ENCODE measurements at places on chromosomes 7 and 10. TPM values are rescaled to one million over a fixed set of nuclear protein-coding genes. Genes with fewer than 3 reads are reported as not detected.

Gene ACSM6
- not detected for total RNA-seq

Gene C10orf90
- total RNA-seq = not detected

Gene TMEM236
- total RNA-seq = under 0.01 TPM

Gene SAMD9L
- 21.0 TPM for total RNA-seq

Gene RBP3
- total RNA-seq = not detected

Gene AKR1C8
- not detected for total RNA-seq

Gene RPEL1
- under 0.01 TPM for total RNA-seq

Gene FZD8
- 3.5 TPM for total RNA-seq

Gene CNTNAP2
- 0.15 TPM for total RNA-seq

Gene ZNF655
- 79.3 TPM for total RNA-seq

Gene ASIC3
- total RNA-seq = 0.17 TPM

Gene IDI2
- total RNA-seq = not detected

Gene PNLIPRP1
- not detected for total RNA-seq

Gene KCNMA1
- total RNA-seq = 44.8 TPM

Gene TDRD1
- 0.50 TPM for total RNA-seq

Gene FKBP6
- total RNA-seq = not detected

Gene WNT16
- 0.50 TPM for total RNA-seq

Gene TSPAN12
- total RNA-seq = 0.73 TPM

Gene SFTPA1
- not detected for total RNA-seq

Gene KAT6B
- total RNA-seq = 48.9 TPM

Gene PTPRE
- total RNA-seq = 1.7 TPM

Gene ACTL6B
- not detected for total RNA-seq

Gene SLC18A3
- total RNA-seq = not detected

Gene CDHR1
- total RNA-seq = not detected

Gene BRI3
- total RNA-seq = 74.3 TPM
